Stimulated activated CD8-positive, alpha-beta memory T cell treated with anti-CD3 and anti-CD28 coated beads, Interleukin-15, amount 100 ng/mL, for 1 hour (primary cell): ENCODE measurements at places on chromosomes 7 and 10.
A peak's percentile ranks its signal among the peaks of the same experiment; 100 is the strongest.

GRCh38 chr7:79528421-79528820, 75.0 kb upstream of the MAGI2 start:
- no peak for DNase-seq

- DNase-seq: no peak
Observed at GRCh38 chr7:32879460-32879859, 12.1 kb downstream of the KBTBD2 start.

DNA sequence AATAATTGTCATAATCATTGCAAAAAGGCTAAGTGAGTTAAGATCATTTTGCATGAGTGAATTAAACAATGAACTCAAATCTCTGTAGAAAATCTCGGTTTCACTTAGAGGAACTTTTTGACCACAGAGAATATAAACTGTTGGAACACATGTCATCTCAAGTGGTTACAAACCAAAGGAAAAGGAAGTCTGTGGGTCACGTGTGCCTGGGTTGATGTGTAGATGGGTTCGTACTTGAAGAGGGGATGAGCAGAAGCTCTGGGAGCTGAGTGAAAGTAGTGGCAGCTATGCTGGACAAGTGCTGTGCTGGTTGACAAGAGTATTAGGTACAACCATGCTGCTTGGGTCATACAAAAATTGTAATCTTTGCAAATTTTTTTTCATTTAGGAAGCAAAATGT, 35.0 kb downstream of the GLRX3 start:
- DNase-seq: no peak

- DNase-seq: no peak
Observed at GRCh38 chr10:20888620-20889330, 8.3 kb downstream of the NEBL start.

DNA sequence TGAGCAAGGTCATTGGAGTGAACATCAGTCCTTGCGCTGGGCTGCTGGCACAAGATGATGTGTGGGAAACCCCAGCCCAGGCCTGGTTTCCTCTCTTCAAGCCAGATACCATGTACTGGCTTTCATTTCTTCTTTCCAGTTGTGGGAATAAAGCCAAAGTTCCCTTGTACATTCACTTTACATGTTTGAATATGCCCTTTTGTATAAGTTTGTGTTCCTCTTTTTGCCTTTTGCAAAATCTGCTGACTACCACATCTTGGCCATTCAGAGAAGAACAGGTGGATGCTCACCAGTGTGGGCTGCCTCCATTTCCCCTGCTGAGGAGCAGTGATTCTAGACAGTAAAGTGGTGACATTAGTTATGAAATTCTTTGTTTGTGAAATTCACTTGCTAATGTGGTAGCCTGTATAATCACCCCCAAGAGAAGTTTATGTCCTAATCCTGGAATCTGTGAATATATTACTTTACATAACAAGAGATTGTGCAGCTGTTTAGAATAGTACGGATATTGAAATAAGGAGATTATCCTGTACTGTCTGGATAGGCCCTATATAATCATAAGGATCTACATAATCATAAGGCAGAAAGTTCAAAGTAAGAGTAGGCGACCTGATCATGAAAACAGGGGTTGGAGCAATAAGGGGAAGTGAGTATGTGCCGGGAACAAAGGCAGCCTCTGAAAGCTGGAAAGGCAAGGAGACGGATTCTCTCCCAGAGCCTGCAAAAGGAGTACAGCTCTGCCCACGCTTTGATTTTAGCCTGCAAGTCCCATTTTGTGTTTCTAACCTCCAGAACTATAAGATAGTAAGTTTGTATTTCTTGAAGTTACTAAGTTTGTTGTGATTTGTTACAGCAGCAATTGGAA, 18.8 kb upstream of the AOAH start:
- DNase-seq: no peak

- peak; percentile 60 for DNase-seq
Observed at GRCh38 chr10:124719213-124719851, 24.8 kb downstream of the FAM53B start.

DNA sequence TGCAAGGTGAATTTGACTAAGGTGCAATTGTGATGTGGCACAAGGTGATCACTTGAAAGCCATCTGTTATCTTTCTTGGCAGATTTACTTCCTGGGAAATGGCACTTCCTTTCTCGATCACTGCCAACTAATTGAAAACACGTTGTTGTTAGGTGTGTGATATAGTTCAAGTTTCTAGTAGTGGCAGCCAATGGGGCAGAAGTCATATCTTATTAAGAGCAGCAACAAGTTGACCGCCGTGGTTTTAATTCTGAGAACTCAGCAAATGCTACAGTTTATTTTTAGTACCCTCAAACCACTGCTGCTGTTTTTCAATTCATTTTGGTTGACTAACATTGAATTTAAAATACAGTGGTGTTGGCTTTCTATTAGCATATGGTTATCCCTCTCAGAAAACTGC, 1.6 kb downstream of the CHN2 start:
- DNase-seq: no peak

- no peak for DNase-seq
Observed at GRCh38 chr7:33725111-33726025, 180.0 kb upstream of the BMPER start.

GRCh38 chr7:22565315-22565811, 65.4 kb upstream of the STEAP1B start:
- no peak for DNase-seq

- no peak for DNase-seq
Observed at GRCh38 chr7:139886206-139886605, 57.1 kb downstream of the TBXAS1 start.

- no peak for DNase-seq
Observed at GRCh38 chr10:69323622-69324021, 45.3 kb downstream of the HK1 start.

DNA sequence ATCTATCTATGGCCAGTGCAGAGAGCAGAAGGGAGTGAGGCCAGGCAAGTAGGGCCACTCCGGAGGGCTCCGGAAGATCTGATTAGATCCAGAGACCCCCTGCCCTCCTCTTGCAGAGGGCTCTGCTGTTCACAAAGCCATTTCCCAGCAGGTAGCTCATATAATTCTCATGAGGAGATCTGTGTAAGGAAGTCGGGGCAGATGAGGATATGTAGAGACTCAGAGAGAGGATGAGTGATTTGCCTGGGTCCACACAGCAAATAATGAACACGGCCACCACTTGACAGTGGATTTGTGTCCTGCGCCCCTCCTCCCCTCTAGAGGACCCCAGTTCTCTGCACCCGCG, 2.6 kb downstream of the MUC12 start:
- DNase-seq: no peak

DNA sequence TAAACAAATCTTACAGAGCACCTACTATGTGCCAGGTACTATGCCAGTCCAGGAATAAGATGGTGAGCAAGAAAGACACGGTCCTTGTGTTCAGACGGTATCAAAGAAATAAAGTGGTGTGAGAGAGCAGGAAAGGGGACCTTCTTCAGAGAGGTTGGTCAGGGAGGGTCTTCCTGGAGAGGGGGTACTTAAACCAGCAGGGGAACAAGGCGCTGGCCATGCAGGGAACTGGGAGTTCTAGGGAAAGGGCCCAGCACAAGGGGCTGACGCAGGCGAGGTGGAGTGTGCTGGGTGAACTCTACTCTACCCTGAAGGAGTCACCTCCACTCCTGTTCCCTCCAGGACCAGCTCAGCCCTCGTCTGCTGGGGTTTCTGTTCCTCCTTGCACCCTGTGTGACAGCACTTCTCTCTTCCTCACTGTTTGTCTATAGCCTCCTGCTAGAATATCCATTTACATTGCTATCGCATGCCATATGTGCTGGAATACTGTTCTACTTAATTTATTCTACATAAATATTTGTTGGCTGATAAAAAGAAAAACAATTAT, 73.5 kb downstream of the AOAH start:
- DNase-seq: no peak

DNA sequence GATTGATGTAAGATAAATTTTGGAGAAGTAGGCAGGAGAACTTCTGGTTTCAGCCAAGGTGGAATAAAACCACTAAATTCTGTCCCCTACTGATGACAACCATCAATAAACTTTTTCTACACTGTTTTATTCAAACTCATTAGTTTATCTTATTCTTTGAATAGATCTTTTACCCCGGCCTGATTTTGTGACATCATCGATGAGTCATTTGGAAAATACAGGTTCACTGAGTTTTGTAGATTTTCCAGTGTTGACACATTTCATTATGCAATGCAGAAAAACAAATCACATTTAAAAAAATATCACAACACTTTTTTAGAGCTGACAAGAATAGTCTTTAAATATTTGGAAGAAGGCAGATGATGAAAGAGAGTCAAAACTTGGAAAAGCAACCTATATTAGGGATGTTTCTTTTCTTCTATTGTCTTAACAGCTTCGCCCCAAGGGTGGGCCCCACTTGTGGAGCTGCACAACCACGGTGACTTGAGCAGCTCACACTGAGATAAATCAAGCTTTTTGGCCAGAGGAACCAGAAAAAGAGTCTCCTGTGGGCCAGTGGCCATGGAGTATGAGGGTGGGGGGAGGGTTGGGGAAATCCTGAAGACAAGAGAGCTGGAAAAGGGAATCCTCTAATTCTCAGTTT, 112.8 kb downstream of the PTEN start:
- DNase-seq: no peak

DNA sequence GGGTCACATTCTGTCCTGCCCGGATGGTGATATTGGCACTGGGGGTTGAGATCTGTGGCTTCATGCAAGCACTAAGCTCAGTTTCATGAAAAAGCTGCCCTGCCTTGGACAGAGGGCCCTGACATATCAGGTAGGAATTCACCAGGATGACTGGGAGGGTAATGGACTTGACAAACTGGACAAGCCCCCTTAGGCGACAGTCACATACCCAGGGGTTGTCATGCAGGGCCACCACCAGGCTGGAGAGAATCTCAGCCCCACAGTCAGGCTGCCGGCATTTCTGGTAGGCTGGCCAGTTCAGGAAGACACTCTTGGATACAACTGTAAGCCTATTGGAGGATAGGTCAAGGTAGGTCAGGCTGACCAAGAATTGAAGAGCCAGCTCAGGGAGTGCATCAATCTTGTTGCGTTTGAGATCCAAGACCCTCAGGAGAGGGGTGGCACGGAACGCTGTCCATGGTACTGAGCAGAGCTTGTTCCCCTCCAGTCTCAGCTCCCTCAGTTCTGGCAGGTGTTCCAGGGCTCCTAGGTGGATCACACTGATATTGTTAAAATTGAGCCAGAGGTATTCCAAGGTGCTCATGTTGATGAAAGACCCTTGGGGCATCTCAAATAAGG, 824 bp downstream of the LRIT2 start:
- DNase-seq: no peak

- DNase-seq: no peak
Observed at GRCh38 chr7:101693498-101694091, 64.5 kb upstream of the MYL10 start.

- DNase-seq: no peak
Observed at GRCh38 chr10:93435621-93436397, 46.3 kb downstream of the MYOF start.

GRCh38 chr10:116540814-116541213, 4.9 kb upstream of the PNLIP start:
- DNase-seq: no peak

DNA sequence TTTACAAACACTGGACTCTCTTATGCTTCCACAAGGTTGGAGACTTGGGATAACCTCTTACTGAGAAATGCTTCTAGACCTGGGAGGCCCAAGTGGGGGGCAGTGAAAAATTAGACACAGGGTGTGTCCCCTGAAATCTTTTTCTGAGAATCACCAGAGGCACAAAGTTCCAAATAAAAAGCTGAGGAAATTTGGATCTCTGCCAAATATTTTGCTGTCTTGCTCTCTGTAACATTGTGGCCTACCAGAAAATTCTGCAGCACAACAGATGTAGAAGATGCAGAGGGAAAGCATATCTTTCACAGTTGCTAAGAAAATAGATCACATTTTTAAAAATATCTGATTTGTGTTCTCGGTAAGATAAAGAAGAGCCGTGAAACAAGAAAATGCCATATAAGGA, 849.4 kb downstream of the CCSER2 start:
- no peak for DNase-seq

DNA sequence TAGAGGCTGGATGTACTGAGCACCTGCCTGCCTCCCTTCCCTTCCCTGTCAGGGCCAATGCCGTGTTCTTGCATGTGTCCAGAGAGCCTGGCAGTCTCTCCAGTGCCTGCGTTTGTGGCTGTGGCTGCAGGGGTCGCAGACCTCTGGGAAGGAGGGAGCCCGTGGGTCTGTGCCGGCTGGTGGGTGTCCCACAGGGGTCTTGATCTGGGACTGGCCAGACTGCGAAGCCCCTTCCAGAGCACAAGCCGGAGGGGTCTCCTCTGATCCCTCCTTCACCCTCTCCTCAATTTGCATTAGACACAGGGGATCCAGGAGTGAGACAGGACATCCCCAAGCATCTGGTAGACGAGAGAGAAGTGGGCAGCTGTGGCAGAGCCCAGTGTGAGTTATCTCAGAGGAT, 199.2 kb downstream of the ADARB2 start:
- no peak for DNase-seq

GRCh38 chr10:78891741-78892140, 177.0 kb upstream of the ZMIZ1 start:
- DNase-seq: no peak

DNA sequence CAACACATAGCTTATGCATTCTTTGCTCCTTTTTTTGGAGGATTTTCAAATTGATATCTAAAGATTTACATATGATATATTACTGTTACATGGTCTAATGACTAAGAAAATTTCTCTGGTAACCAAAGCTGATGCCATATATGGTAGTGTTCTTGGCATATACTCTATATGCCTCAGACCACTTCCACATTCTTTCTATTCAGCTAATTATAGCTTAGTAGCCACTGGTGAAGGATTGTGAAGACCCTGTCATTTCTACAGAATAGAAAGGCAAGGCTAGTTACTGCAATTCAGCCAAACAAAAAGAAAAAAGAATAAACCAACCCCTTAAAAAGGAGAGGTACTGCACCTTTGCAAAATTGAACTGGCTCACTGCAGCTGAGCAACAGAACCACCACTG, 3.7 kb downstream of the PURB start:
- no peak for DNase-seq

GRCh38 chr10:92544296-92544695, 29.6 kb downstream of the IDE start:
- DNase-seq: no peak

- no peak for DNase-seq
Observed at GRCh38 chr10:17375936-17376584, 78.3 kb downstream of the ST8SIA6 start.

- DNase-seq: no peak
Observed at GRCh38 chr10:91582153-91582554, 50.7 kb downstream of the PPP1R3C start.

DNA sequence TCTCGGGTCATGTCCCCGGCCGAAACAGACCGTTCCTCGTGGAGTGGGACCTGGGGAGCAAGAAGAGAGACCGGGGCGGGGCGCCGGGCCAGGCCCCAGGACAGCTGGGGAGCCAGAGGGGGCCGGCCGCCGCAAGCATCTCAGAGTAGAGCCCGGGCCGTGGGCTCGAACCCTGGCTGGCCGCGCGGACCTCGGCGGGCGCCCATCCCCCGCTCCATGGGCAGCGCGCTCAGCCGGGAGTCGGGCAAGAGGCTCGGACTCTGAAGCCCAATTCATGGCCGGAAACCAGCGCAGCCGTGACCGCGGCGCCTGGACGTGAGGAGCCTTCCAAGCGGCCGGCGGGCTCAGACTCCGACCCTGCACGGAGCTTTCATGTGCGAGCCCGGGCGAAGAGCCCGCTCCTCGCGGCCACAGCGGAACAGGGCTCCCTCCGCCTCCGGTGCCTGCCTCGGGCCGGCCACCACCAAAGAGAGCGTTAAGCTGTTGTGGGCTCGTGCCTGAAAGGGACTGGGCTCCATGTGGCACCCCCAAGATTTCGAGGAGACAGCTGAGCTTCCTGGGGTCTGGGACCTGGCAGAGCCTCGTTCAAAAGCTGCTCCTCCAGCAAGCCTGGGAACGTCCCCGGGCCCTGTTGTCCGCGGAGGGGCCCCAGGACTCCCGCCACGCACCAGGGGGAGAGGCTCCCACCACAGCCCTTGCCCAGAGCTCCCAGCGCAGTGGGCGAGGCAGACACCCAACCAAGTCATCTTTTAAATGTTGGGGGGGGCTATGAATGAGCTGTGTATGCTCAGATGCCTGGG, 757 bp upstream of the GRID1 start:
- no peak for DNase-seq
